ENCODE measurements at places on chromosomes 11 and 22.

- H3K4me3 ChIP-seq = no peak overlapping the region
- no peak overlapping the region for H3K27ac ChIP-seq
- H3K4me1 ChIP-seq = peaks cover 6% of the 10 kb centered on the region
- H3K36me3 ChIP-seq = peaks cover 20% of the 10 kb centered on the region
- no peak for DNase-seq
- H3K27me3 ChIP-seq = no peaks in the 10 kb centered on the region
Measured at GRCh38 chr11:104946907-104947306, 21.5 kb downstream of the CASP4 start.

DNA sequence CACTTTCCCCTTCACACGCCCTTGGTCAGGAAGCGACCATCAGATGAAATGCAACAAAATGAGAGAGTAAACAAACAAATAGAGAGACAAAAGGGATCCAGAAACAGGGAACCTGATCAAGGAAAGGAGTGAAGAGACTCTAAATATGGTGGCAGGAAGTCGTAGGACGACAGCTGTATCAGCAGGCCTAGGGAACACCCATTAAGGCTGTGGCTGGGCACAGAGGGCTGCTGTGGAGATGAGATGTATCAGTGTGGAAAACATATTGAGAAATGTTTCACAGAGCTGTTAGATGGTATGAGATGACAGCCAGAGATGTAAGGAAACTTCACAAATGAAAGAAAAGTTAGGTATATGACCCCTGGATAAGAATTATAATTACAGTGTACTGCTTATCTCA lies 155.8 kb upstream of the MTMR2 start:
- H3K27ac ChIP-seq = no peak overlapping the region
- H3K4me3 ChIP-seq = no peak overlapping the region

DNA sequence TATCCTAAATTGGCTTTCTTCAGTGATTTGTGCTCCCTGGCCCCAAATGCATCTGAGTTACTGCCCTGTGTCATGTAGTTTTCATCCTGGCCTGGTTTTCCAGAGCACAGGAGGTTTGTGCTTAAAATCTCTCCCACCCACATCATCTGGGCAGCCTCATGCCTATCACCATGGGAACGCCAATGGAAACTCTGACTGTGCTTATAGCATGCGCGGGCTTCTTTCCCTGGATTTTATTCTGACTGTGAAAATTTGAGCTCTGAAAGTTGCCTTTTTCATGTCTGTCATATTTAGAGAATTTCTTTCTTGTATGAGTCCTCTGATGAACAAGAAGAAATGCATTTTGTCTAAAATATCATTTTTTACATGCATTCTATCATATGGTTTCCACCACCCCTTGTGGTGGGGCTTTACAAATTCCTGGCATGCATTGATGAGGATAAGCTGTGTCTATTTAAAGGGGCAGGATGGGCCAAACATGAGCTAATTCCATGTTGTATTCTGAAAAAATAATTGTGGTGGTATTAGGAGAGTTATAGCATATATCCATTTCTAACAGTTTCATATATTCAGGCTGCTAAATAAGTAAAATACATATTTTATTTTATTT lies 55.1 kb downstream of the IRAG1 start:
- H3K36me3 ChIP-seq = no peaks in the 10 kb centered on the region
- no peak for DNase-seq
- no peak overlapping the region for H3K27ac ChIP-seq

GRCh38 chr11:110455718-110456117 lies 26.0 kb downstream of the FDX1 start:
- no peak for DNase-seq
- H3K4me3 ChIP-seq = no peak overlapping the region
- H3K36me3 ChIP-seq = peaks cover 24% of the 10 kb centered on the region
- no peaks in the 10 kb centered on the region for H3K4me1 ChIP-seq

All from right lobe of liver (tissue), 6 donors.